ENCODE measurements at places on chromosomes 6 and 20.
A peak's percentile ranks its signal among the peaks of the same experiment; 100 is the strongest.

- no peak for DNase-seq
These were observed 66.6 kb upstream of the TAB2 start for GRCh38 chr6:149250951-149251350.

DNA sequence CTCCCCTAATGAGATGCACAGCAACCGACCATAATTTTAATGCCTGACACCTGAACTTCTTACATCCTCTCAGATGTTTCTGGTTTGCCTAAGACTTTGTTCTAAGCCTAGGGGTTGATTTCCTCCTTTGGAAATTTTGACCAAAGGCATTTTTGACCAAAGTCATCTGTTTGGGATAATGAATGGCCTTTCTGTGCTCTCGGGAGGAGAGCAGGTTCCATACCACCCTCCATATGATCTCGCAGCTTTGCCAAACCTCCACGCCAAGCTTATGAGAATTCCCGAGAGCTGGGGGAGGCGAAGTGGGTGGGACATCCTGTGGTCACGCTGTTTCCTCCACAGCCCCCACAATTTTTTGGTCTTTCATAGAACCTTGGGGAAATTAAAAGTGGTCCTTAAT lies 91.7 kb downstream of the SCML4 start:
- no peak for DNase-seq

GRCh38 chr6:23784301-23784919 lies 341.6 kb upstream of the NRSN1 start:
- no peak for DNase-seq

- no peak for DNase-seq
These were observed 152.2 kb upstream of the SYNDIG1 start for GRCh38 chr20:24317224-24317623.

DNA sequence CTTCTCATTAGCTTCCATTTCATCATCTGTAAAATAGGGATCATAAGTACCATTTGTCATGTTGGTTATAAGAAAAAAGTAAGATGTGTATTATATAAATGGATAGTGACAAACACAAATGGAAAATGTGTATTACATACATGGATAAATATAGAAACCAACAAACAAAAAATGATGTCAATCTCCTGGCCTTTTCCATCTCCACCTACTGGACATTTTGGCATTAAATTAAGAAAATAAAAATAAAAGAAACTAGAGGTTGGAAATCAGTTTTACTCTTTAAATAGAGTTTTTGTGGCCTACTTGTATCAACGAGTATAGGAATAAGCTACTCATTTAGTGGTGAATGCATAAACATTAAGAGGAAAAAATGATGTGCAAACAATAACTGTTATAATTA lies 67.5 kb upstream of the THEMIS start:
- no peak for DNase-seq

DNA sequence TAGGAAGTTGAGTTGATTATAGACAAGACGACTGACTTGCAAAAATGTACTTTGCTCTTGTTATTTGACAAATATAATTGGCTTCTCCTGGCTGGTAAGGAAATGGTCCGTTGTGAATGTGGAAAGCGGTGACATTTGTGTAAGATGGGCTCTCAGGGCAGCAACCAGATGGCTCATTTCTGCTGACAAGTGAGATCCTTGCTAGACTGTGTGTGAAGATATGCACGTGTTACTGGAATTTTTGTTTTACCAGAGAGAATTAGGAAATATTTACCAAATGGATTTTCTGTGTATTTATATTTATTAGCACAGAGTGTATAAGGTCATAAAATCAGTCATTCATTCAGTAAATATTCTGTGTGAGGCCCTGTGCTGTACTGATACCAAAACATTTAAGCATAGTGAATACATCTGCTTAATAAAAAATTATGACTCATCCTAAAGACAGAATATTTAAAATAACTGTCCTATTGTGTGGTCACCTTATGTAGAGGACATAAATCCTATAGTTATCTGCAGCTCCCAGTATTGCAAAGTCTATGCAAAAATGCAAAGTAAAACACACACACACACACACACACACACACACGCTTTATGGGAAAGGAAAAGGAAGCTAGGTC lies 109.9 kb upstream of the ASF1A start:
- DNase-seq: no peak

DNA sequence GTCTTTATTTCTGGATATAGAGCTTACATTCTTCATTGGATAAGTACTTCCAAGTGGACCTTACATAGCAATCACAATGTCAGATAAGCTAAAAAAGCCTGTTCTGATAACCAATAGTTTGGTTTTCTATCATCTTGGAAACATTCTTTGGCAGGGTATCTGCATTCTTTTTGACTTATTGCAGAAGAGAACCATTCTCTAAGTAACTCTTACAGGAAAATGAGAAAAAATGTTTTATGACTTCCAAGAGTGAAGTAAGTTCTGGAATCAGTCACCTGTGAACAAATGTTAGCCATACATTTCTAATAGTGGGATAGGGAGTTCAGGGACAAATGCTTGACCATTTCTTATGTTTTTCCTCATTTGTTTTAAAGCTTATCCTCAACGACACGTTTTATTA lies 564.0 kb downstream of the CD109 start:
- DNase-seq: no peak

DNA sequence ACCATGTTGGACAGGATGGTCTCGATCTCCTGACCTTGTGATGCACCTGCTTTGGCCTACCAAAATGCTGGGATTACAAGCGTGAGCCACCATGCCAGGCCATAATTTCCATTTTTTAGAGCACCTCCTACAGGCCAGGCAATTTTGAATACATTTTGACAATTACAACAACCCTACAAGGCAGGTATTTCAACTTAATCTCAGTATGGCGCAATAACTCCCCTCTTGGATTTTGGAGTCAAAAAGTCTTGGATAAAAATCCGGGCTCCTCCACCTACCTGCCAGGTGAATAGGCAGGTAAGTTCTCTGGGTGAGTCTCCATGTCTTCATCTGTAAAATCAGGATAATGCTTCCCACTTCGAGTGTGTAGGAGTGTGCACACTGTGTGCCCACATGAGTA lies 39.5 kb upstream of the TFAP2C start:
- no peak for DNase-seq

GRCh38 chr20:16684416-16684815 lies 45.4 kb upstream of the SNRPB2 start:
- no peak for DNase-seq

DNA sequence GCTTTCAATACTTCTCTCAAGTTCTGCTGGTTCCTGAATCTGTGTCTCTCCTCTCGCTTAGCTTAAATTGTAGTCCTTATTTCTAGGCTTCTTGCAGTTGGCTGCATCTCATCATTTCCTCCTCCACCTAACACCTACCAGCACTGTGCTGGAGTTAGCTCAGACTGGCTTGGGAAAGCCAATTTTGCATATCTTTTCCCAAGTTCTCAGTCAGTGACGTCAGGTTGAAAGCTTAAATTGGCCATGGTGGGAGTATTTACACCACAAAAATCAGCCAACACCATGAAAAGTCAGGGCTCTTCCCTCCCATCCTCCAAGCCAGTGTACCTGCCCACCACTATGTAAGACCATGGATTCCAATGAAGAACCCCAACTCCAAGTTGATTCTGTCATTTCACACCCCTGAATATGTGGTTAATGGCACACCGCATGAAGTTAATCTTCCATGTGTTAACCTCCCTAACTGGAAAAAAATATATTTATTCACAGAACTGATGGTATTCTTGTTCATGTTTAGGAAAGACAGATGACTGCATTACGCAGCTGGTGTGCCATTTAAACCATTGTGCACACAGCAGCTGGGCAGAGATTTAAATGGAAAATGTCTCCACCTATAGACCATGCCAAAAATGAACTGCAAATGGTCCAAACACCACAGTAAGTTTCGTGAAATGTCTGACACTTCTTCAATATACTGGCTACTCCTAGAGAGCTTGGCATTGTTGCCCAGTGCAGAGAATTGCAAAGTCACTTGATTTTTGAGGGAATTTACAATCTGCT lies 274.1 kb upstream of the MAP3K7 start:
- no peak for DNase-seq

DNA sequence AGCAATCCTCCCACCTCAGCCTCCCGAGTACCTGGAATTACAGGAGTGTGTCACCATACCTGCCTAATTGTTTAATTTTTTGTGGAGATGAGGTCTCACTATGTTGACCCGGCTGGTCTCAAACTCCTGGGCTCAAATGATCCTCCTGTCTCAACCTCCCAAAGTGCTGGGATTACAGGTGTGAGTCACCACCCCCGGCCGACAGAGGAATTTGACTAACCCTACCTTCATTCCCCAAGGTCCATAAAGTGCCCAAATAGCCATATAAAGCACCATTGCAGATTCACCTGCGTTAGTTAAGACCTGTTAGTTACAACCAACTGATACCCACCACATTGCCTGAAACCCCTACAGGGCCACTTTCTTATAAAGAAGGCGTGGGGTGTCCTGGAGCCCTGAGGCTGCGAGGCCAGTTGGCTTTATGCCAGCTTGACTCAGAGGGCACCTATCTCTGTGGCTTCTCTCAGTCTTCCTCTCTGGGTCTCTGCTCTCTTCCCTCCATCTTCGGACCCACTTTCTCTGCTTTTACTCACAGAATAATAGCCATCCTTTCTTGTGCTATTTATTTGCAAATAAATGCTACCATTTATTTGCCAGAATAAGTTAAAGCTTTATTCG lies 65.6 kb downstream of the SLC2A10 start:
- DNase-seq: no peak

DNA sequence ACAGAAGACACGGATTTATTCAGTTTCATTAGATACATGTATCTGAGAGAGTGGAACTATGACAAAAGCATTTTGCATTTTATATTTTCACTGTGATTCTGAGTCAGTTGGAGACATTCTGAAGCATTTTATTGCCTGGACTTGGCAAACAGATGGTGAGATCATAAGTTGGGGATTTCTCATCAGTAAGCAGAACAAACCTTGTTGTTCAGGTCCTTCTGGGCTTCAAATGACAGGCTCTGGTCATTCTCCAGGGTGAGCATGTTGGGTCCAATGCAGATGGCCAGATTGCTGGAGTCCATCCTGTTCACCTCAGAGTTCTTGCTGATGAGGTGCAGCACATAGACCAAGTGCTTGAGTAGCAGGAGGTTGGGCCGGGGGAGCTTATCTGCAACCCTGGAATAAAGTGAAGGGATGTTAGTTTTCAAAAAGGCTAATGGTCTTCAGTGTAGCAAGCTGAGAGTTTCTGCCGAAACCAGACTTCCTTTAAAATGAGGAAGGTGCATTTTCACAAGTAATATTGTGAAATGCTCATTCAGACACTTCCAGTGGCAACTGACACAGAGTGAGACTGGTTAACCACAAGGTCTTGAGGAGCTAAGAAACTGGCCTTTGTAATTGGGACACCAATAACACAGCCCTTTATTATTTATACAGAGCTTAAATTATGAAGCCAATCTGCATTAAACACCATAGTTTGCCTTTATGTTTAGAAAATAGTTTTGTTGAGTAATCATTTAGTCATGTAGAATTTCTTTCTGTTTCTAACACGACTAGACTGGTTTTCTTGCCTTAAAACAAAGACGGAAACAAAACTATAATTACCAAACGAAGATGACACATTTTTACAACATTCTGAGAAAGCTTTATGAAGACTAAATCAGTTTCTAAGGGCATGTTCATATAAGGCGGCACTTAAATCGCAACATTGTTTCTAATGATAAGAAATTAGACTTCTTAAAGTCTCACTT lies 5.6 kb downstream of the TAGAP start:
- DNase-seq: peak; percentile 55

DNA sequence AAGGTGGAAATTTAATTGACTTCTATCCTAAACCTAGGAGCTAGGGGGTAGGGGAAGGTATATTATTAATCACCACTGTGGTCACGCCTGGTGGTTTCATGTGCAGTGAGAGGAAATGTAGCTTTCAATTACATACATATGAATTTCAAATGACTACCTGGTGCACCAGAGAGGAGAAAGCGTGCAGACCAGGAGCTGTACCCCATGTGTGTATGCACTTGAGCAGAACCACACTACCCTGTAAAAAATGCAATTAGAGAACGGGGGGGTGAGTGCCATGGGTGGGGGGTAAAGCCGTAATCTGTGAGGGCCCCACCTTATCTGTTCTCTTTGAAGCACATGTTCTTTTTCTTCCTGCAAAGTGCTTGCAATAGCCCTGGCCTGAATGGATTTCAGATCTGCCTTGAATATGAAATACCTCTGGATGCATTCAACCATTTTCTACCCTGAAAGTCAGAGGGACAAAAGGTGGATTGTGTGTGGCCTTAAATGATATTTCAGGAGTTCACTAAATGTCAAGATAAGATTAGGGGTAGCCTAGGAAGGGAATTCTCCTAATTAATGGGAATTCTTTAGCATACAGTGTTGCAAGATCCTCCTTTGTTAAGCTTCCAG lies 30.9 kb upstream of the EDN3 start:
- DNase-seq: peak; percentile 58

DNA sequence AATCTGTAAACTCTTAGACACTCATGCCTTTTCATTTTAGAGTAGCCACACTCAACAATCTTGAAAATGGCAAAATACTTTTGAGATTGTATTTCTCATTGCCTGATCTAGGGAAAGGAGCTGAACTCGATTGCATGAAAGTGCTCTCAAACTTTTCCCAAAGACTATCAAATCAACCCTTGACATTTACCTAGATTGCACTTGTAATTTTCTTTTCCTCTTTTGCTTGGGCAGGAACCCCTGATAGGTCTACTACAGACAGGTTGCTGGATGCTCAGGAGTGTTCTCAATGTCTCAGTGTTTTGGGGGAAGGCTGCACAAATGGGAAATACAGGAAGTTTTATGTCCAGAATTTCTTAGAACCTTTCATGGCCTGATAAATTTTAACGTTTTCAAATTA lies 468.0 kb upstream of the GJE1 start:
- DNase-seq: no peak

DNA sequence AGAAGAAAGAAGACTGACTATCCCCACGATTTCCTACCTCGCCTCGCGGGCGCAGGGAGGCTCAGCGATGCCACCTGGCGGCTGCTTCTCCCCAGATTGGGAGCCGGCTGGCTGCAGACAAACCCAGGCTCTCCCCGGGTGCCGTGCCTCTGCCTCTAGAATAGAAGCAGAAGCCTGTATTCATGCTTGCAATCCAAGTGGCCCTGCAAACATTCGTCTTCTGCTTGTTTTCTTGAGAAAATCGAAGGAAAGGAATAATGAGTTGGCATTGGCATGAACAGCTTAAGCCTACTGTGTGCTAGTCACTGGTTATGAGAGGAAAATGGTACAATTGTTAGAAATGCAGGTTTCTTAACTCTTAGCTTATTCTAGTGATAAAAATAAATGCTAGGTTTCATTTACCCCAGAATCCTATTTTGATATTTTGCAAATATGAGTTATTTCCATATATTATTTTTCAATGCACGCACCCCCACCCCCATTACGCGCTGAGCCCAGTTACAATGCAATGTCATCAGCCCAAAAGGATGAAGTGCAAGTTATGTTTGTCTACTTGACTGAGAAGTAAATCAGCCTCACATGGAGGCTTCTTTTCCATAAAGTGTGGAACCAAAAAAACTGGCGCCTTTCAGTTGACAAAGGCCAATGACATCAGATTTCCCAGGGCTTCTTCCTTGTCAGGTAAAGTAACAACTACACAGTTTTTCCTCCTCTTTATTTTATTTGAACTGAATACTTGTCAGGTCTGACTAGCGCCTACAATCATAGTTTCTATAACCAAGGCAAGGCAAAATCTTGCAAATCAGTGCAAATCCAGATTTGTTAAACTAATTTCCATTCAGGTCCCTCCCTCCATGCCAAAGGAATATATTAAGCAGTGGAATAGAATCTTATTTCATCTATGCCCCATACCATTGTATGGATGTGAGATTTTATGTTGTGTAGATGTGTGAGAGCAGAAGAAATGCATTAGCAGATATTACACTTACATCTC lies 3.9 kb upstream of the SOX4 start:
- peak; percentile 85 for DNase-seq

- DNase-seq: no peak
These were observed 996 bp downstream of the DOK5 start for GRCh38 chr20:54476169-54477009.

- DNase-seq: no peak
These were observed 18.4 kb downstream of the CTNNBL1 start for GRCh38 chr20:37711994-37712964.
